ENCODE measurements at places on chromosomes 16 and 17. TPM values are rescaled to one million over a fixed set of nuclear protein-coding genes. Genes with fewer than 3 reads are reported as not detected.

Gene PLA2G10
- total RNA-seq, result not detected

Gene MYH2
- not detected for total RNA-seq

Gene ANKS4B
- not detected for total RNA-seq

Gene GJD3
- not detected for total RNA-seq

Gene AP2B1
- total RNA-seq, result 95.9 TPM

Gene SALL1
- not detected for total RNA-seq

Gene SLC5A11
- not detected for total RNA-seq

Gene MSLN
- not detected for total RNA-seq

Gene CACNA1H
- total RNA-seq, result 9.5 TPM

Gene GUCY2D
- total RNA-seq, result not detected

Gene VWA3A
- total RNA-seq, result 0.90 TPM

Gene CDYL2
- 28.3 TPM for total RNA-seq

Gene CD300E
- 5.7 TPM for total RNA-seq

Gene LRRC75A
- 5.0 TPM for total RNA-seq

Gene HBQ1
- not detected for total RNA-seq

Gene SMARCD2
- total RNA-seq, result 106 TPM

Gene HCFC1R1
- 14.4 TPM for total RNA-seq

Gene TBC1D3I
- 0.67 TPM for total RNA-seq

Gene FAAP100
- 25.2 TPM for total RNA-seq

Gene SEPTIN1
- 220 TPM for total RNA-seq

Gene XAF1
- 53.2 TPM for total RNA-seq

Gene FAM222B
- 22.6 TPM for total RNA-seq

Gene ELOB
- total RNA-seq, result 121 TPM

Gene QPRT
- 0.72 TPM for total RNA-seq

Gene TNFRSF13B
- total RNA-seq, result 1.1 TPM

Gene ITGAL
- total RNA-seq, result 322 TPM

Gene CA5A
- not detected for total RNA-seq

Gene DLX4
- 0.68 TPM for total RNA-seq

Gene NPIPA7
- 12.8 TPM for total RNA-seq

Gene MT1B
- not detected for total RNA-seq

Gene CRHR1
- not detected for total RNA-seq

Gene CLEC19A
- not detected for total RNA-seq

Gene WSCD1
- total RNA-seq, result not detected

Gene PYCARD
- total RNA-seq, result 17.9 TPM

Gene AOC3
- 1.0 TPM for total RNA-seq

Gene HOXB8
- total RNA-seq, result not detected

Gene SULT1A2
- total RNA-seq, result not detected

Gene MT4
- not detected for total RNA-seq

Gene OR1E2
- not detected for total RNA-seq

Gene ITPRIPL2
- 2.0 TPM for total RNA-seq

Gene PIK3R6
- 0.67 TPM for total RNA-seq

Gene KIF19
- 2.8 TPM for total RNA-seq

Gene TSNAXIP1
- total RNA-seq, result 0.62 TPM

Gene ABCA8
- not detected for total RNA-seq

Gene ZNF287
- total RNA-seq, result 7.6 TPM

Gene RNF112
- 0.25 TPM for total RNA-seq

Gene RILP
- 2.3 TPM for total RNA-seq

Measured in T-helper 17 cell (primary cell).